Lower leg skin (tissue), 4 donors: ENCODE measurements at places on chromosomes 6 and 20. TPM values are rescaled to one million over a fixed set of nuclear protein-coding genes. Genes with fewer than 3 reads are reported as not detected.

- DNase-seq, result no peak
These were observed 775.6 kb downstream of the PHF3 start for GRCh38 chr6:64411226-64411625.

DNA sequence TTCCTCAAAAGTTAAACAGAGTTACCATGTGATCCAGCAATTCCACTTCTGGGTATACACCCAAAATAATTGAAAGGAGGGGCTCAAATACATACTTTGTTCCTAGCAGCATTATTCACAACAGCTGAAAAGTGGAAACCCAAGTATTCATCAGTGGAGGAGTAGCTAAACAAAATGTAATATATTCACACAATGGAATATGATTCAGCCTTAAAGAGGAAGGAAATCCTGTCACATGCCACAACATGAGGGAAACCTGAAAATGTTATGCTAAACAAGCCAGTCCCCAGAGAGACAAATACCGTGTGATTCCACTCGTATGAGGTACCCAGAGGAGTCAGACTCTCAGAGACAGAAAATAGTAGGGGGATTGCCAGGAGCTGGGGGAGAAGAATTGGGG, 44.5 kb downstream of the PXDC1 start:
- no peak for DNase-seq

DNA sequence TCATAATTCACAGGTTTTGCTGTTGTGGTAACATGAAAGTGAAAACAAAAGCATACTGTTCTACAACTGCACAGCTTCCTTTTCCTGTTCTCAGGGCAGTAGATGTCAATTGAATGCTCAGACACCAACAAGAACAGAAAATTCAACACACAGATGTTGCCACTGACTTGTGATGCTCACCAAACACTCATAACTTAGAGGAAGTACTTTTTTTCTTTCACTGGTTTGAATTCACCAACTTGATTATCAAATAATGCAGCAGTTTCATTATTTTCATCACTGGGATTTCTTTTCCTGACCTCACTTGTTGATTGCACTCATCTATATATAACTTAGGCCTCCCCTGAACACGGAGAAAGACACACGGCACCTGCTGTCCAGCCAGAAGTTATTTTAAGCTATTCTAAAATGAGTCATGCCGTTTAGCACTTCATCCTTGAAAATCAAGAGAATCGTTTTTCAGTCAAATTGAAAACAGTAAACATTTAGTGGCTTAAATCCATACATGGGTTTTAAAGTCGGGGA, 949 bp downstream of the TXLNB start:
- peak; percentile 21 for DNase-seq

GRCh38 chr6:116395647-116396046, 24.9 kb downstream of the DSE start:
- DNase-seq, result no peak

GRCh38 chr6:111800821-111801220, 72.4 kb downstream of the FYN start:
- DNase-seq, result no peak

DNA sequence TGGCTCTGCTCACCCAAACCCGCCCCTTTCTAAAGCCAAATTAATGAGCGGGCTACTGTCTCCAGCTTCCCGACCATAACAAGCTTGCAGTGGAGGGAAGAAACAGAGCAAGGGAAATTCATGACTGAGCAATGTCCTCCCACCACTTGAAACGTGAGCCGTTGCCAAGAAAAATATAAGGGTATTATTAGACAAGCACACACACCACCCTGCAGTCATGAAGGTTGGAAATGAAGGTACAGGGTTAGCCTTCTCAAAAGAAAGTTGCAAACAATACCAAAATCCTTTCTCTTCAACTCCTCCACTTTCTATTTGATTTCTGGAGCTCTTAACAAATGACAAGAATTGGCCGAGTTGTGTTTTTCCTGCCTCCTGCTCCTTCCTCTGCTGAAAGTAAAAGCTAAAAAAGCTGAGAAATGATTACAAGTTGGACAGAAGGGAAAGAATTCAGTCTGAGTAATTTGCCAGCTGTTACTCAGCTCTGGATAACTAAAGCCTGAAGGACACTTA, 151.1 kb upstream of the B3GAT2 start:
- DNase-seq, result no peak

DNA sequence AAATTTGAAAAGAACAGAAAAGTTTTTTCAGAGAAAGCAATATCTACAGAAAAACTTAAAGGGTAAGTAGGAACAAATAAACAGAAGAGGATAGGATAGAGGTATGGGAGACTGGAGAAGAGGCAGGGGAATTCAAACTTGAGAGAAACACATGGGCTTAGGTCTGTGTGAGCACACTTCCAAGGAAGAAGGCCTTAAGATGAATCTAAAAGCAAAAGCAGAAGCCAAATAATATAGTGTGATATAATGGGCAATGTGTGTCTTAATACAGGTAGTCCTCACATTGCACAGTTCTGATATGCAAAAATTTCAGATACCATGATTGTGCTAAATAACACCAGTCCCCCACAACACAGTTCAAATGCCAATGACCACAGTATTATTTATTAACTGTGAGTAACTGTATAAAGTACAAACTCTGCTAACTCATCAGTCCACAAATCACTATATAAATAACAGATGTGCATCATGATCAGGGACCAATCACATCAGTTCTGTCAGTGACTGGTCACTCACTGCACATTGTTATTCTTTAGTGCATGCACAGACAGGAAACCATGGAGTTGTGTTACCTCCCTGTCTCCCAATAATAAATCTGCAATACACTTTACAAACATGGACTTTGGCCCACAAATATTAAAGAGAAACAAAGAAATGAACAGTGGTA, 18.6 kb downstream of the SNX14 start:
- DNase-seq, result no peak

DNA sequence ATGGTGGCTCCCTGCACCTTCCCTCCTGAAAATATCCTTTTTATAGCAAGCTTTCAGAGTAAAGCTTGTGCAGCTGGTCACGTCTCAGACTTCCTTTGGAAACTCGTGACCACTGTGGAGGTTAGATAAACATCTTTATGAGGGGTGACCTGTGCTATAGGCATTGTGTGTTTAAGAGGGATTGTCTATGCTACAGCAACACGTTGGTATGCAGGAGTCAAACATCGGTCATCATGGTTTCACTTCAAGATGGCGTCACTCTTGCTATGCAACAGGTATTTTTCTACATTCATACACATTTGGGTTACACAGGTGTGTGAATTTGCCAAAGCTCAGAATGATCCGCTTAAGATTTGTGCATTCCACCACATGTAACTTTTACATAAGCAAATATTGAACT, 14.6 kb upstream of the BLCAP start:
- no peak for DNase-seq

- peak; percentile 54 for DNase-seq
These were observed 75.1 kb downstream of the LY86 start for GRCh38 chr6:6663421-6664135.

DNA sequence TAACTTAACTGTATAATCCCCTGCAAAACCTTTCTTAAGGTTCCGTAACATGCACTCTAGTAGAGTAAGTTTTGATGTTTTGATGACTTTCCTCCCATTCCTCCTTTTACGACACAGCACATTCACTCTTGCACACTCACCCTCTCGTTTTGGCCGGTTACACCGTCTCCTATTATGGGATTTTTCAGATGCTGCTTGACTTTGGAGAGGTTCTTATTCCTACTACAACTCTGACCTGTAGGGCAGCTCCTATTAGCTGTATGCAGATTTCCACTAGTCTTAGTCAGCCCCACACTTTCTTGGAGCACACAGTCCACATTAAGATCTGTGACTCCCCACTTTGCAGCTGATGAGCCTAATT, 223.7 kb upstream of the SYNCRIP start:
- no peak for DNase-seq

- no peak for DNase-seq
These were observed 202.7 kb downstream of the TFAP2C start for GRCh38 chr20:56831795-56832194.

DNA sequence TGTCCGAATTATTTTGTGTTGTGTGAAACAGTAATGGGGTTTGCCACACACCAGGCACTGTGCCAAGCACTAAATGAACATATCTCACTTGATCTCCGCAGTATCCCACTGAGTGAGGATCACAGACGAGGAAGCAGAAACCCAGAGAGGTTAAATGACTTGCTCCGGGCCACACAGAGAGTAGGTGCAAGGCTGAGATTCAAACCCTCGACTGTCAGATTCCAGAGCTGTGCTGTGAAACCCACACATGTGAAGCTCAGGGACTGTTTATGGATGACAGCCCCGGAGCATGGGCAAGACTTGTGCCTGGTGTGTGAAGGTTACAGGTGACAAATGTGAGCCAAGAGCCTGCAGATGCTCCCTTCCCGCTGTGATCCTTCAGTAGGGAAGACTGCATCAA, 87.8 kb upstream of the SIRPA start:
- DNase-seq, result no peak

OXT gene
- total RNA-seq, result not detected

DDX43 gene
- 2.3 TPM for total RNA-seq

MYMX gene
- not detected for total RNA-seq

GABRR2 gene
- total RNA-seq, result 0.27 TPM

DACT2 gene
- total RNA-seq, result 11.1 TPM

GPR6 gene
- total RNA-seq, result not detected

TNFRSF6B gene
- 7.1 TPM for total RNA-seq

TNXB gene
- total RNA-seq, result 43.3 TPM
